ENCODE measurements at places on chromosomes 1 and 21.

DNA sequence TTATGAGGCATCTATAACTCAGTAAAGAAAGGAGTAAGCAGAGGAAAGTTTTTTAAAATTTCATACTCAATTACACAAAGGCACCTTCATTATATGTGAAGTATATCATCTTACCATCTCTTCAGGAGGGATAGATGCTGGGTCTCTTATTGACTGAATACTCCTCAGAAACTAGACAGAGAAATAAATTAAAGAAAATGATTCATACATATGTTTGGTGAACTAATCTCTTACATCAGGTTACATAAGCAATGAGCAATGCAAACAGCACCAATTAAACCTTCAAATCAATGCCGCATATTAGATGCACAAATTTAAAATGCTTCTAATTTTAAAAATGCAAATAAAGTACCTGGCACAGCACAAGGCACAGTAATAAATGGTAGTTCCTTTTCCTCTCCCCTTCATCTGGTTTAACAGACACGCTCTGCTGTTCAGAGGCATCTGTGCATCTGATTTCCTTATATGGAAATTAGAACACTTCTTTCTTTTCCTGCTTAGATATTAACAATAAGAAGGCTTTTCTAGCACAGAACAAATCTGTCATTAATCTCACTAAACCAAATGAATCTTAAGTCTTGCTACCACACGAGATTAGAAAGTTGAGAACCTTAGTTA lies 20.0 kb downstream of the SCYL3 start:
- no peak for DNase-seq

DNA sequence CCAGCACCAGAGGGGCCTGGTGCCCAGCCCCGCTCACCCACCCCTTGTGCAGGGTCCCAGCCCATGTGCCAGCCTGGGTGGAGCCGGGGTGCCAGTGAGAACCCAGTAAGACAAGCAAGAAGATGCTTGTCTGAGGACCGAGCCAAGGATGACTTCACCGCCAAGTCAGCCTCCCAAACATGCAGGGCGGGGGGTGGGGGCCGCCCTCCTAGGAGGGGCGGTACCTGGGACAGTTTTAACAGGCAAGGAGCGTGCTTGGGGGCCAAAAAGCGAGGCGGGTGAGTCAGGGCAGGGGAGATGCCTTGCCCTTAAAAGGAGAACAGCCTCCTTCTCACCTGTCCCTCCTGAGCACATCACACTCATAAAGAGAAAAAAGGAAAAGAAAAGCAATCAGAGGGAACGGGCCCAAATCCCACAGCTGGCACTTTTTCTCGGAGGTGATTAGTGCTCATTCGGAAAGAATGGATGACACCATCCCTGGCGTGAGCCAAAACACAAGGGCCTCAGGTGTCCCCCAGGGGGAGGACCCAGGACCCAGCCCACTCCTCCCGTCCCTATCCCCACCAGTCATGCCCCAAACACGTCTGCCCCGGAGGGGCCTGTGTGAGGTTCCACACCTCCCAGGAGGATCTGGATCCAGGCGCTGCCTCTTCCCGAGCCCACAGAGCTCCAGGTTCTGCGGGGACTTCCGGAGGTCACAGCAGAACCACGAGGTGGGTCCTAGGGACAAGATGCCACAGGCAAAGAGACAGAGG lies 77.6 kb upstream of the IFFO2 start:
- DNase-seq: no peak

GRCh38 chr1:185438936-185439335 lies 121.9 kb upstream of the IVNS1ABP start:
- no peak for DNase-seq

GRCh38 chr1:23387494-23387893 lies 17.9 kb upstream of the ZNF436 start:
- DNase-seq: no peak

DNA sequence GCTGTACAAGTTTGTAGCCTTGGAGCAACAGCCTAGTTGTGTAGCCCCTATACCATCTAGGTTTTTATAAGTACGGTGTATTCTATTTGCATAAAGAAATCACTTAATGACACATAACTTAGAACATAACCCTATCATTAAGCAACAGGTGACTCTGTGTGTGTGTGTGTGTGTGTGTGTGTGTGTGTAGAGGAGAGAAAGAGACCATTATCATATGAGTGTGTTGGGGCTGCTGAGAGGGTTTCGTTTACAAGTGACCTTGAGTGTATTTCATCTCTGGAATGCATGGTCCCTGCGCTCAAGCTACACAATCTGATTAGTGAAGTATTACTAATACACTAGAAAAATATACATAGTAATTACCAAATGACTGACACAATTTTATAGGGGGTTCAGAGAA lies 115.1 kb downstream of the RABGAP1L start:
- DNase-seq: no peak

DNA sequence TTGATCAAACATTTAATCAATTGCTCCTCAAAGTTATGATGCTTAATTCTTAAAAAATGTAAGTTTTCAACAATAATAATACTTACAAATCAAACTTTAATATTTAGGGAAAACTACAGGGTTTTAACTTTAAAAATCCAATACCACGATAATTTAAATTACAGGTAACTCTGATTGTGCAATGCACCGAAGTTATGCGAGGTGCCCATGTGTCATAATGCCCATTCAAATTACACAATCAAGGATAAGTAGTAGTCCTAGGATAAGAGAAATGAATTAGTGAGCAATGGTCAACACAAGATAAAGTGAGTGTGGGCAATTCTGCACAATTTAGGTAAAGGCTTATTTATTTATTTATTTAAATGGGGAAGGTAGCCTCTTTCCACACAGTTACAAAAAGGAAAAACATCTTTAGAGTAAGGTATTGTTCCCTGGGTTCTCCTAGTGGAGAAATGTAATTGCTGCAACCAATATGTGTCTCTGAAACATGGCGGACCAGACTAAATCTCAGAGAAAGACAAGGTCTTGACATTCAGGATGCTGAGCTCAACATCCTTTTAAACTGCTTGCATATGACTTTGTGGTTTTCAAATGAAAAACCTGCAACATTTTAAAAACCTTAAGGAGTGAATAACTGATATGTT lies 164.2 kb downstream of the TTLL7 start:
- no peak for DNase-seq

DNA sequence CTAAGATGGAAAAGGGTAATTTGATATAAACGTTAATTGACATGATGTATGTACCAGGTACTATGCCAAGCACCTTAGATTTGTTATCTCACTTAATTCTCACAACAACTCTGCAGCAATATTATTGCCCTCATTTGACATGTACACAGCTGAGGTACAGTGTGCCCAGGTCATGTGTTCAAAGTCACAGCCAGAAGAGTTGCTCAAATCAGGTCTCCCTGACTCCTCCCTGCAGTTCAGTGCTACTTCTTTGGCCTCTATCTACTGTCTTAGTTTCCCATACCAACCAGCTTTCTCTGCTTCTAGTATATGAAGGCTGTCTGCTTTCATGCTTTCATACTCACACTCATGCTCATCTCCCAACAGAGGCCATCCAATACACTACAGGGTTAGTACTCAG lies 15.1 kb downstream of the TBX15 start:
- DNase-seq: no peak

DNA sequence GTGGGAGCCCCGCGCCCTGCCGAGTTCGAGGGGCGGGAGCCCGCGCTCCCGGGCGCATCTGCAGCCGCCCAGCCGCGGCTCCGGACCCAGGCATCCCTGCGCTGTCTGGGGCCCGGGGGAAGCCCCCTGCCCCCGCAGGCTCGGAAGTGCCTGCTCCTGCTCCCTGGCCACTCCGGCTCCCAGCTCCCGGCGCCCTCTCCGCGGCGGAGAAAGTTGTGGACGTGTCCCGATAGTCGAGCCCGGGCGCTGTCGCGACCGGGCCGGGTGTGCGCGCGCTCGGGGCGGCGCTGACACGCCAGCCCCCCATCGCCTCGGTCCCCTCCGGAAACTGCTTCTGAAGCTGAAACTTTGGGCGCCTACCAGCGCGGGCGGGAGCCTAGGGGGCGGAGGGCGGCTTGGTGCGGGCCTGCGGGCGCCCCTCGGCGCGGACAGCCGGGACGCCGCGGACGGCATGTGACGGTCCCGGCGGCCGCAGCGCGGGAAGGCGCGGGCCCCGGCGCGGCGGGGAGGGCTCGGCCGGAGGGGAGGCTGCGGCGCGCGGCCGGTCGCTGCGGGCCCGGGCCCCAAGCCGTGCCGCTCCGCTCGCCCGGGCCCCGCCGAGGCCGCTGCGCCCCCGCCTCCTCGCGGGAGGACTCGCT lies 515 bp downstream of the MAN1C1 start:
- no peak for DNase-seq

- DNase-seq: no peak
These were observed 24.7 kb downstream of the TRIM67 start for GRCh38 chr1:231186356-231187115.
